ENCODE measurements at places on chromosomes 5 and 9.

DNA sequence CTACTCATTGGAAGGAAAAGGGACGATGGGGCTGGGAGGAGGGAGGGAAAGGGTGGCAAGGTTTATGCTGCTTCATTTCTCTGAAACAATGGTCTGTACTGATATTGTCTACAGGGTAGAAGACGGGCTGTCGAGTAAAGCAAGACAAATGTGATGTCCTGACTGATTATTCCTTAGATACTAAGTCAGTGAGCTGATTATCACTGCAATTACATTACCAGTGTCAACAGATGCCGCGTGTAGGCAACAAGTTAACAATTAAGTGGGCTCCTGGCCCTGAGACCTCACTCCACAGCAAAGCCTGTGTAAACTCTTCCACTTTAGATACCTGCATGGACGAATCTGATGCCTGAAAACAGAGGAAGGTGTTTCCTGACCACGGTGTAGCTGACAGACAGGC lies 602.8 kb downstream of the IRX1 start:
- DNase-seq: no peak

DNA sequence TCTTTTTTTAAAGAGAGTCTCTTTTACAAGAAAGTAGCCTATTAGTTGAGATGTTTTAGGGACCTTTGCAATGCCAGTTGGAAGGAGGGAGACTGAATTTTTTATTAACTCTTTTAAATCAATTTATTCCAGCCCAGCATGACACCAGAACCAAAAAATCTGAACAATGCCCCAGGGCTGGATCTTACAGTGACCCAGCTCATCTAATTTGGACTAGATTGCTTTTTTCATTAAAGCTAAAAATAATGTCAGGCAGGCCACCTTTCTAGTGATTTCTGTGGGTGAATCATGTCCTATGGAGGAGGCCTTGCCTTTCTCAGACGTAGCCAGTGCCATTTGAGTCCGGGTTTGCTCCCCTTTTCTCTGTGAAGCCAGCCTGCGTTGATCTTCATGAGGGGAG lies 38.8 kb downstream of the MAP1B start:
- no peak for DNase-seq

DNA sequence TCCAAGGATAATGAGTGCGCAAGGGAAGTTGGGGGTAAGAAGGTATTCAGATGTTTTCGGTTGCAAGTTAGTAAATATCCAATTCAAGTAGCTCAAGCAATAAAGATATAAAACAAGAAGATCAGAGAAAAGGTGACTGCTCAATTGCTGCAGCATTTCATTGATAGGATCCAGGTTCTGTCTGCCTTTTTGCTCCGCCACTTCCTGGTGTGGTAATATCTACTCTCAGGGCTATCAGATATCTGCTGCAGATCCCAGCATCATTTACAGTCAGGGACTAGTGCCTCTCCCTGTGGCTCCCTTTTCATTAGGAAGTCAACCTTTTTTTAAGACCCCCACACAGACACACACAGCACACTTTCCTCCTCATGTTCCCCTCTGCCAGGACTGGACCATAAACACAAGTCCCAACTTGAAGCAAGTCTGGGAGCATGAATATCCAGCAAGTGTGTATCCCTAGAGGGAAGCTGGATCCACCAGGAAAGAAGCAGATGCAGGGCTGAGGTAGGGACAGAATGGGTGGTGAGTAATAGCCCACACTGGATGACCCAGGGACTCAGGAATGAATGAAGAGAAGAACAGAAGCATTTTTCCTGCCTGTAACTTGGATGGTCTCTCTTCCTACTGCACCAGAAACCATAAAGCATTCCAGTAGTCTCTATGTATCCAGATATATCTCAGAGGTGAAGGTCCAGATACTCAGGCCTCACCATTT lies 53.7 kb downstream of the ZNF622 start:
- no peak for DNase-seq

DNA sequence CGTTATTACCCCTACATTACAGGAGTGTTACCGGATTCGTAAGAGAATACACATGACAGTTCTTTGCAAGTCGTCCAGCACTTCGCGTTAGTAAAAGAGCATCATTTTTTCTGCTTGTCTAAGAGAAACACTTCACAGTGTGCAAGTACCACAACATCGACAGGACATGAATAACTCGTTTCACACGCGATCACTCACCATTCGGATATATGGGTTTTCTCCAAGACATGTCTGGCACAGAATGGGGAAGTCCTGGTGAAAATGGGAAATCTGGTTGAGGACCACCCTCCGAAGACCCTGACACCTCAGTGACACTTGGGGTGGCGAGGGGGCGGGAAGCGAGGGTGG lies 642 bp downstream of the RBM22 start:
- no peak for DNase-seq

- no peak for DNase-seq
These were observed 94.7 kb upstream of the ERCC6L2 start for GRCh38 chr9:95780751-95781150.

DNA sequence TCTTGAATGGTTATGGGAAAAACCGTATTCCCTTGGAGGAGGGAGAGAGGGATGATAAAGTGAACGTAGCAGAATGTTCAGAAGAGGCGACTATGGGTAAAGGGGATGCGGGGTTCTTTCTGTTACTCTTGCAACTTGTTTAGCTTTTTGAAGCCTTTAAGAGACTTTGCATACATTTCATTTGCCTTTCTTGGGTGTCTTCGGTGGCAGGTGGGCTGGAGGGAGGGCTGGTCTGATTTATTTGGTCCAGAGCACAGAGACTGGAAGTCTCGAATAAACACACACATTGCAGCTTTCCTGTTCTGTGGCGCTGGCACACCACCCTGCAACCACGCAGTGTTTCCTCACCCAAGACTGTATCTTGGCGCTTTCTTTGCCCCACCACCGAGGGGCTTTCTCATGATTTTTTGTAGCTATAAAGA lies 23.2 kb downstream of the TTF1 start:
- no peak for DNase-seq

DNA sequence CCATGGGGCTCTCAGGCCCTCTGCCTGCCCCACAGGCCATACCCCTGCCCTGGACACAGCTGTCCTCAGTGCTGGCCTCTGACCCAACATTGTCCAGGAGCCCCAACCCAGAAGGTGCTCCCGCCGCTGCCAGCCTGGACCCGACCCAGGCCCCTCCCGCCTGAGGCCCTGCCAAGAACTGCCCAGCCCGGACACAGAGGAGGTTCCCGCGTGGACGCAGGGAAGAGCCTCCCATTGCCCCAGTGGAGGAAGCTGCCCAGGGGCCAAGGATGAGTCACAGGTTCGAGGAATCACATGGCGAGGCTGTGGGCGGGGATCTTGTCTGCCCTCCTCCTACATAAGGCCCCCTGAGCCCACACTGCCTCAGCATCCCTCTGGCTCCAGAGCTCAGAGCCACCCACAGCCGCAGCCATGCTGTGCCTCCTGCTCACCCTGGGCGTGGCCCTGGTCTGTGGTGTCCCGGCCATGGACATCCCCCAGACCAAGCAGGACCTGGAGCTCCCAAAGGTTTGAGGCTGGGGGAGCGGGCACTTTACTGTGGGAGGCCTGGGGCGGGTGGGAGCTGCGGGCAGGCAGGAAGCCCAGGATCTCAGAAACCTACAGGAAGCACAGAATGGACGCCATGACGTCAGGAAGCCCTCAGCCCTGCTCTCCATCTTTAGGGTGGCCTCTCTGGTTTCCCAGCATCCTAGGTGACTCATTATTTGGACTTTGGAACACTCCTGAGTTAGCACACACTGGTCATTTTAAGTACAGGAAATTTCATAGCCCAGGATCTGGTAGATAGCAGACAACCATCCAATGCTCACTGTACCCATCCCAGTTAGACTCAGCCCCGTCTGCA lies at the start of gene PAEP:
PAEP (plus strand) TSS at position 366 of the 844 bp plus-strand sequence.
- DNase-seq: no peak

- DNase-seq: no peak
These were observed 19.0 kb downstream of the ATOX1 start for GRCh38 chr5:151739395-151739794.

DNA sequence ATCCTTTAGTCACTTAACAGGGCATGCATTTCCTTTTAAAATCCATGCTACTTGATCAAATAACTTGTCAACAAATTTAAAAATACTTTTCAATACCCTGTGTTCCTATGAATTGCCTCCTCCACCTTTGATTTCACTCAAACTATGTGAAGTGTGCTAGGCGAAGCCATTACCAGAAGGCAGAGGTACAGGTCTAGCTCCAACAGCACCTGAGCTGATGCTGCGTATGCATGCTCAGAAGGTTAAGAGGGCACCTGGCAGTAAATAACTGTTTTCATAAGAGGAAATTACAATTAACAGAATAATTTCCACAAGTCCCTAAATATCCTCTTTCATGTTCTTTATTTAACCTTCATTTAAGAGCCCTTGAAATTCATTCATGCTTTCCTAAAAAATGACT lies 251.8 kb downstream of the EFNA5 start:
- peak; percentile 3 for DNase-seq

GRCh38 chr5:90095292-90096060 lies 314.1 kb downstream of the CETN3 start:
- DNase-seq: no peak

GRCh38 chr5:39928709-39929108 lies 503.9 kb upstream of the DAB2 start:
- no peak for DNase-seq

DNA sequence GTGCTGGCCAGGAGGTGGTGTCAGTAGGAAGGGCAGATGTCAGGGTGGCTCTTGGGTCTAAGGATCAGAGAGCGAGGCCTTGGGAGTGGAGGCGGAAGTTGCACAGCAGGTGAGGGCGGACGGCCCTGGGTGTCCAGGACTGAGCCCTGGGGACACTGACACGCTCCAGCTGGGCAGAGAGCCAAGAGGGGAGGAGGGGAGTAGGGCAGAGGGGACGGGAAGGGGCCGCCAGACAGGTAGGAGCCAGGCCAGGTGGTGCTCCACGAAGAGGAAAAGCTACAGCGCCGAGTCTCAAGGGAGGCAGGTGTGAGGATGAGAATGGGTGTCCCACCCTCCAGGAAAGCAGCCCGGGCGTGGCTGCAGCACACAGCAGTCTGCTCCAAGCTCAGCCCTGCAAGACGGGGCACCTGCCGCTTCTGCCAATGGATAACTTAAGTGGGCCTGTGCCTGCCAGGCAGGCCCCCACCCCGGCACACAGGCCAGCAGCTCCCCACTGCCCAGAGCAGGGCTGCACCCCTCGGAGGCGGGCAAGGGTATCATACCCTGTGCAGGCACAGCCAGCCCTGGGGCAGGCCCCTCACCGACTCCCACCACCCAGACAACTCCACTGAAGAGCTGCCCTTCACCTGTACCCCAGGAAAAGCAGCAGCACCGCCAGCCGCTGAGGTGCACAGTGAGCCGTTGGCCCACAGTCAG lies 4.9 kb downstream of the TPRN start:
- peak; percentile 75 for DNase-seq

GRCh38 chr5:149268928-149269557 lies 2.6 kb upstream of the AFAP1L1 start:
- peak; percentile 8 for DNase-seq

DNA sequence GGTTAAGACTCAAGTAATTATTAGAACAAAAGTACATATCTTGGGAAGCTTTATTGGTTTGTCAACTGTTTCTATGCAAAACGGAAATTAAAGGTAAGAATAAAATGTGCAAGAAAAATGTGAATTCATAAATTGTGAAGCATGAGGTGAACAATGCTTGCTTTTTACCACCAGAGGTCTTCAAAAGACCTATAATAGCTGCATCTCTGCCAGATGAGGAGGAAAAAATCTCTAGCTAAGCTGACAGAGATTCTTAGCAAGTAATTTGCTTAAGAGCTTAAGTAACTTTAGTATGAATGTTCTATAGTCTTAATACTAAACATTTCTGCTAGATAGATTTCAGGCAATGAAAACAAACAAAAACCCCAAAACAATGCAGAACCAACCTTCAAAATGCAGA lies 54.1 kb downstream of the MRPS30 start:
- no peak for DNase-seq

DNA sequence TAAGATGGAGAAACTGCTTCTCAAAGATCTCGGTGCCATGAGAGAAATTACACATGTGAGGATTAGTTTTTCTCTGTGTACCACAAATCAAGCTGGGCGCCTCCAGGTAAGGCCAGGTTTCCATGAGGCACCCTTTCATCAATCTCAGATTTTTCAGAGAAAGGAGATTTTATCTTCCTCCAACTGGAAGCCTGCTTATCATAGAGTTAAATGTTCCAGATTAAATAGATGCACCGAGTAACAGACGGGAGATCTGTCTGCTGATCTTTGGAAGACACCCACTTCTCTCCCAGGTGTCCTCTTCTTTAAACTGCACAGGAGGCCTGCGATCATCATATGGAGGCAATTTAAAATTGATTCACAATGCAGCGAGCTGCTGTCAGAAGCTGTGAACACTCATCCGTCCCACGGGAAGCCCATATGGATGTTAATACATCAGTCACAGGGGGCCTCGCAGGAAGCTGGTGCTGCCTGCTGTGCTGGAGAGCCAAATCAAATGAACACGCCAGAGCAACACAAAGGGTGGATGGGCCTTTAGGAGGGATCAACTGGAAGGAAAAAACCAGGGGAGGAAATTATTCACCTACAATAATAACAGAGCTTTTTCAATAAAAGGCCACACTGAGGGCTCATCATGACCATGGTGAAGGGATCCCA lies 93.3 kb downstream of the TLE1 start:
- DNase-seq: no peak

- peak; percentile 67 for DNase-seq
These were observed 53.7 kb upstream of the FABP6 start for GRCh38 chr5:160175438-160176218.

DNA sequence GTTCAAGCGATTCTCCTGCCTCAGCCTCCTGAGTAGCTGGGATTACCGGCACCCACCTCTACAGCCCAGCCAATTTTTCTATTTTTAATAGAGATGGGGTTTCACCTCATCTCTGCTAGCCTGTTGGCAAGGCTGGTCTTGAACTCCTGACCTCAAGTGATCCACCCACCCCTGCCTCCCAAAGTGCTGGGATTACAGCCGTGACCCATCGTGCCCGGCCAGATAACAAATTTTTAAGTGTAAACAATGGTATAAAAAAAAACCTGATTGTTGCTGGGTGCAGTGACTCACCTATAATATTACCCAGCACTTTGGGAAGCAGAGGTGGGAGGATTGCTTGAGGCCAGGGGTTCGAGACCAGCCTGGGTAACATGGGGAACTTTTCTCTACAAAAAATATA lies 28.0 kb upstream of the N4BP3 start:
- no peak for DNase-seq

GRCh38 chr5:76532052-76532451 lies 91.2 kb downstream of the F2RL2 start:
- DNase-seq: no peak

DNA sequence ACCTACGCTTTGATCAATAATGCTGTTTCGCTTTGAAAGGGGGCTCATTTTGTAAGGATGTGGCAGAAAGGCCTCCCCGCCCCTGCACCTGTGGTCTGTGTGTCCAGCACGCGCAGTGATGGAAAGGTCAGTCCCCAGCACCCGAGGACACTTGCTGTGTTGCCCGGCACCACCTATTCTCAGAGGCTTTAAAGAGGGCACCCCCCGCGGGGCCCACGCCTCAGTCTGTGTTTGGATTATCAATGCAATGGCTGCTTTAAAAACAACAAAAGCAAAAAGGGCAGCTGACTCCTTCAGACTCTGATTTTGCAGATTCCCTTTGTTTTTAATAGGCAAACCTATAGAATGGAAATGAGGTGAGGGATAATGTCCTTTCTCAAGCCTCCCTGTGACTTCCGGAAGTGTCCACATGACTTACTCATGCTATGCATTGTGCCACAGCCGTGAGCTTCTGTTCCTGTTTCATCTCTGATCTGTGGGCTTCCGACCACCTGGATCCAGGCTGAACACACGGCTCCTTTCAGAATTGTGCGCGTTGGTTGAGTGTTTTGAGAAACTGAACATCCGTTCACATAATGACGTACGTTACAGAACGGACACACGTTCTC lies 416.2 kb downstream of the IRX2 start:
- no peak for DNase-seq

GRCh38 chr9:21412107-21412506 lies 3.2 kb downstream of the IFNA8 start:
- DNase-seq: no peak
